Ascending aorta (tissue), 2 donors: ENCODE measurements at places on chromosomes 5 and 9.
A peak's percentile ranks its signal among the peaks of the same experiment; 100 is the strongest.

DNA sequence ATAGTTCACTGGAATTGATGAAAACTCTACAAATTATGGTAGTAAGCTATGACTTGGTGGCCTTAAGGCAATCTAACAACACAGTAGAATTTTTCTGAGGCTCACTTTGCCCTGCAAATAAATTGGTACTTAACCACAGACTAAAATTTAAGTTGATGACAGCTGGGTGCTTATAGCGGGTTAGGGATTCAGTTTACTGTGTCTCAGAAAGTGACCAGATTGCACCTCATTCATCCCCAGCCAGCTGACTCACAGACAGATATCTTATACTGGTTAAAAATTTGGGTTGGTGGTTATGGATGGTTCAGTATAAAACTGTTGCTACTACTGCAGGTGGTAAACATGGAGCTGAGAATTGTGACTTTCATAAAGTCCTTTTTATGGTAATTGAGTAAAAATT lies 2.8 kb downstream of the CKS2 start:
- DNase-seq = no peak

DNA sequence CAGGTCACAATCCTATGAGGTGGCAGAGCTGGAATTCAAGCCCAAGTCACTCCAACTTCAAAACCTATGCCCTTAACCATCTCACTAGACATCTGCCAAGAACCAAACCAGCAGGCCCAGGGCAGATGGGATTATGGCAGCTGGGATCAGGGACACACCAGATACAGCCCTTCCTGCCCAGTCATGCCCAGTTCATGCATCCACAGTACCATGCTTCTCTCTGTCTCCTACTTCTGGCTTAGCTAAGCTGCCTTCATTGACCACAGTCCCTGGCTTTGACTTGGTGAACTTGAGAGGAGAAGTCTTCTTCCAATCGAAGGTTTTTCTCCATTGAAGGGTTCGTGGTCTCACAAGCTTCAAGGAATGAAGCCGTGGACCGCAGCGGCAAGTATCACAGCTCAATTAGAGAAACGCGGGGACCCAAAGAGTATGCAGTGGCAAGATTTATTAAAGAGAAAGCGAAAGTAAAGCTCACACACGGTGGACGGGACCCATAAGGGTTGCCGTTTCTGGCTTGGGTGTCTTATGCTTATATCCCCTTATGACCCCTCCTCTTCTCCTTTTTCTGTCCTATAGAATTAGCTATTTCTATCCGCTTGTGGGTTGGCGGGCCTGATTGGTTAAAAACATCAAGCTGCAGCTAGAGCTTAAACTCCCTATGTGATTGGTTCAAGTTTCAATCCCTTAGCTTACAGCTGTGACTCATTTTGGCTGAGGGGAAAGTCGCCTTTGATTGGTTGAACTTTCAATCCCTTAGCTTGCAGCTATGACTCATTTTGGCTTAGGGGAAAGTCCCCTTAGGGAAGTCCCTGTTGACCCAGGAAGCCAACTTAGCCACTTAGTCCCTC lies 101.2 kb downstream of the TRIM36 start:
- no peak for DNase-seq

- no peak for DNase-seq
Observed at GRCh38 chr5:89728750-89729149, 680.8 kb downstream of the CETN3 start.

DNA sequence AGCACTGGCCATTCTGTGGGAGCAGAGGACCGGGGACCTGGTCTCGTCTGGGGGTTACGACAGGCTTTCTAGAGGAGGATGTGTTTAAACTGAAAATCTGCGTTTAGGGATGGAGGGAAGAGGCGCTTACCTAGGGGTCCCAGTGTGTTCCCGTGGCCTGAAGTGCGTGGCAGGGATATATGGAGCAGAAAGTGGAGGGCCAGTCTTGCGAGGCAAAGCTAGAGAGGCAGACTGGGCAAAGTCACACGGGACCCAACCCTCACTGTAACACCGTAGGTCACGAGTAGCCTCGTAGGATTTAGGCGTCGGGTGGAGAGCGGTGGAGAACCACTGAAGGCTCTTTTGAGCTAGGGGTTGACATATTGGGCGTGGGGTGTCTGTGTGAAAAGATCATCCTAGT lies 32.8 kb upstream of the POMT1 start:
- peak; percentile 21 for DNase-seq

DNA sequence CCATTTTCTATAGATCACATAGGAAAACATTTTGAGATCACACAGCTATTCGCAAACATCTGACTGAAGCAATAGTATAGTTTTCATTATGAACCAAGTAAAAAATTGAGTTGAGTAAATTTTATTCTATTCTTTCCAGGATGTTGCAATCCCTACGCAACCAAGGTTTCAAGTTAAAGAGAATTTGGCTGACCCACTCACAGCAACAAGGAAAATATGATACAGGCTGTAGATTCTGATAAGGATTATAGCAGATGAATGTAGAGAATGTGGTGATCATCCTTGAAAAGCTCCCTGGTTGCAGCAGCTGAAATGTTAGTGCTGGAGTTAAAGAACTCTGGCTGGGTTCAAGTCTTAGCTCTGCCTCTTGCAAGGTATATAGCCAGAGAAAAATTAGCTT lies 4.7 kb downstream of the ABCA1 start:
- no peak for DNase-seq

- no peak for DNase-seq
Observed at GRCh38 chr5:134975843-134976242, 8.1 kb downstream of the CATSPER3 start.

GRCh38 chr9:29060041-29060440 lies 1486.8 kb upstream of the C9orf72 start:
- no peak for DNase-seq

DNA sequence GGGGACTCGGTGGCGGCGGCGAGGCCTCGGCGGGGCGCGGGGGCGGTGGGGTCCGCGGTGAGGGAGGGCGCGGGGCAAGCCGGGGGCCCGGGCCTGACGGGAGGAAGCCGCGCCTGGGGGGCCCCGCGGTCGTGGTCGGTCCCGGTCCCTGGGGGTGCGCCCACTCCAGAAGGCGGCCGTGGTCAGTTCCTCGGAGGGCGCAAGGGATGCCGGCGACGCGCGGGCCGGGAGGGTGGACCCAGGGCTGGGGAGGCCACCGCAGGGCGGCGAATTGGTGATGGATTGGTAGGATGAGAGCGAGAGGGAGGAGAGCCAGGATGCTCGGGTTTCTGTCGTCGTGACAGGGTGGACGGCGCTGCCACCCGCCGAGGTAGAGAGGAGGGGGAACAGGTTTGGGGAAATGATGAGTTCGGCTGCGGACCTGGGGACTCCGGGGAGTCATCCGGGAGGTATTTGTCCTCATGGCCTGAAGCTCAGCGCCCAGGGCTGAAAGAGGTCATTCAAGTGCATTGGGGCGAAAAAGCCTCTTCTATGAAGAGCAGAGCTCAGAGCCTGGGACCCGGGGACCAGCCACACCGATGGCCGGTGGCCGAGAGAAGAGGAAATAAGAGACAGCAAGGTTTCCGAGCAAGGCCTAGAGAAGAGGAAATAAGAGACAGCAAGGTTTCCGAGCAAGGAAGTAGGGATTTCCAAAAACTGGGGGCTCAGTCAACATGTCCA lies 557 bp downstream of the GNG10 start:
- DNase-seq = peak; percentile 67

GRCh38 chr9:13534006-13534405 lies 254.5 kb upstream of the MPDZ start:
- DNase-seq = no peak

GRCh38 chr9:76905791-76906646 lies at the start of gene PRUNE2:
Gene PRUNE2, minus strand, starts transcription at chr9:76906114. Its CDS starts 151 bp downstream, at chr9:76905963.
- peak; percentile 72 for DNase-seq

- DNase-seq = no peak
Observed at GRCh38 chr9:97534961-97535594, 33.6 kb downstream of the TMOD1 start.

GRCh38 chr9:133839822-133840329 lies 101.7 kb upstream of the SARDH start:
- no peak for DNase-seq

- DNase-seq = no peak
Observed at GRCh38 chr5:68898951-68899471, 194.8 kb upstream of the SLC30A5 start.

GRCh38 chr5:166022065-166022464 lies 2269.4 kb upstream of the WWC1 start:
- no peak for DNase-seq

DNA sequence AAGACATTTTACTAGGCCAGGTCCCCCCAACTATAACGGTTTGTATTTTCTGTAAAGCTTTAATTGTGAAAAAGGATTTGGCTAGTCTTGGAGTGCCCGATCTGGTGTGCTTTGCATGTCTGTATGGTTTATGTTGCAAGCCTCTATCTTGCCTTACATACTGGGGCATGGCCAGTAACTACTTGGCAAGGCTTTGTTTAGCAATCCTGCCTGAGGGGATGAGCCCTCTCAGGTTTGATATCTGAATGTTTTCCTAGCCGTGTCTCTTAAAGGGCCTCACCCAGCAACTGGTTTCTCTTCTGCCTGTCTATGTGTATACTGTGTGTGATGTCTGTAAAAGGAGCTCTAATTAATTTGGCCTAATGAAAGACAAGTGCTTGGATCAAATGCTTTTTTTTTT lies 61.3 kb upstream of the SPINK5 start:
- DNase-seq = no peak

DNA sequence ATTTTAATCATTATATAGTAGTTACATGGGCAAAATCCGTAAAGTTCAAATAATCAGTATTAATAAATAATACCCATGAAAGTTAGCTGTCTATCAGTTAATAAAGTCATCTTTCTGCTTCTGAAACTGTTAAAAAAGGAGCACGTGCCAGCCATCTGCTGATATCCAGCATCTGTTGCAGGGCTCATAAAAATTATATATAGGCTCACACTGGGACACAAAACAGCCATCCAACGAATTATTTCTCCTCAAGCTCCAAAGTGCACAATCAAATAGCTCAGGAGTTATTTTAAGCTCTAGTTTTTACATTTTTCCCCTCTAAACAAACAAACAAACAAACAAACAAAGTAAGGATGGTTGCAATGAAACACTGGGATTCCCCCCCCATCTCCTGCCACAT lies 48.3 kb downstream of the MRPS27 start:
- no peak for DNase-seq

GRCh38 chr5:135565725-135566421 lies 12.9 kb downstream of the CXCL14 start:
- DNase-seq = peak; percentile 77

GRCh38 chr9:104080983-104081382 lies 13.1 kb upstream of the SMC2 start:
- no peak for DNase-seq

GRCh38 chr5:144042156-144042555 lies 128.3 kb downstream of the YIPF5 start:
- DNase-seq = no peak

DNA sequence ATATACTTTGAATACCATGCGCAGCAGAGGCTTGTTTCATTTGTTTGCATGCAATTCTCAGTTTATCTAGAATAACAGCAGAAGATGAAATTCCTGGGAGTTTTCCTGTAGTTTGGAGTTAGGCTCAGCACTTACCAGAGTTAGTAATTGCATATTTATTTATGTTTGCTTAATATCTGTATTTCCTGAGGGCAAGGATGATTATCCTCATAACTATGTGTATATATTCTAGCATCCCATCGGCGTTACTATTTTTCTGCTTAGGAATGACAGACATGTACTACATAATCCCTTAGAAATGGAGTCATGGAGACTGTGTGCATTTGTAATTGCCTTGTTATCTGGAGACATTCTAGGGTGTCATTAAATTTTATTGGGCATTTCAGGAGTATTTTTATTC lies 1184.8 kb downstream of the DTWD2 start:
- DNase-seq = no peak

- no peak for DNase-seq
Observed at GRCh38 chr9:130692321-130692720, 1.3 kb upstream of the EXOSC2 start.

DNA sequence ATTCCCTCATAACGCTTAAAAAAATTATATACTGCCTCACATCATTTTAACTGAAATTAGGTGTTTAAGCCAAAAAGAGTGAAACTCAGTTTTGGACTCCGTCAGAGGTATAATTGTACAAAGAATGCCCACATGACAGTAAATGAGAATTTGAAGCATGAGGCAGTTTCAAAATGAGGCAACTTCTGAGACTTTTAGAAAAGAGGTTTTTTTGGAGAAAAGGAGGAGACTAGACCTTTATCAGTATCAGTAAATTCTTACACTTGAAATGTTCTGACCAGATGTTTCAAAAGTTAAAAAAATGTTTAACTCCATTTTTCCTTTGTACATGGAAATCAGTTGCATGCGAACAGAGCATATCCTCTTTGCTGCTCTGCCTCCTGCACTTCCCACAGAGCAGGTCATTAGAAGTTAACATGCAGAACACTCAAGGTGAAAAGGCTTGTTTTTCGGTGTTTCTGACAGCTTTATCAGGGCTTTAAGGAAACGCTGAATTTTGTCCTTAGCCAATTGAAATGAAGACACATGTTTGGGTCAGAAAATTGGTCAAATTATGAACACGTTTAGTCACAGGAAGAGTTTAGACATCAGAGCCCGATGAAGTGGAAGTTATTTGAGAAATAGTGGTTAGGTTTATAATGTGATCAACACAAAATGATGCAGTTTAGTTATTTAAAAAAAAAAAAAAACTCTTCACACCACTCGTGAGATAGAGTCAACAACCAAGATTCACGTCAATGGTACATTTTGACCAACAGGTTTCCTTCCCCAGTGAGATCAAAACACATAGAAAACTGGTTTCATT lies 59.5 kb downstream of the PIK3R1 start:
- DNase-seq = no peak

DNA sequence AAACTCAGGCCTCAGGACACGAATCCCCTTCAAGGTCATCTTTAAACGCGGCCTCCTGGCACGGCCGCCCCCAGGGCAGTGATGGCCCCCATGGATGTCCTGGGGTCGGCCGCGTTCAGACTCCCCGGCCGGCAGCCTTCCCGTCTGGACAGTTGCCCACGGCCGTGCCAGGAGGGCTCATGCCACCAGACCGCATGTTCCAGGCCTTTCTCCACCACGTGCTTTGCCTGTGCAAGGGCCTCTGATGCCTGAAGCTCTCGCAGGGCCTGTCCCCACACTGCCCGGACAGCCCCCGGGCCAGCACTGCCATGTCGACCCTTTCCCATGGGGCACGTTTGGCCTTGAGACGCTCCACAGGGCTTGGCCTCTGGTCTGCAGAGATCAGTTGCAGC lies 34.6 kb downstream of the SLC9A3 start:
- no peak for DNase-seq

GRCh38 chr9:115635680-115636383 lies 517.8 kb upstream of the PAPPA start:
- DNase-seq = no peak

DNA sequence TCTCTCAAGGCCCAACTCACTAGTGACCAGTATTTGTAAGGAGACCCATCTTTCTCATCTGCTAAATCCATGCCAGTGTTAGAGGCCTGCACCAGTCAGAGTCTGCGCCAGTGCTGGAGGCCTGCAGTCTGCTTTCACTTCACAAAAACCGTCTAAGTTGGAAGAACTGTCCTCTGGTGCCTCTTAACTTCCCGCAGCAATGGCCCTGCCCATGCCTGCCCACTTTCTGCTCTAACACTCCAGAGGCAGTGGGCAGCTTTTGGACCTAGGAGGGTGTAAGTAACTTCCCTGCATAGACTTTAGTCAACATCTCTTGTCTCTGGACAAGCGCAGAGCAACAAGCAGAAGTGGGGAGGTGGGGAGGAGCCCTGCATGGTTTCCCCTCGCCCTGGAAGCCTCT lies 152.9 kb downstream of the AUH start:
- no peak for DNase-seq
